ENCODE measurements at places on chromosomes 1 and 21.

DNA sequence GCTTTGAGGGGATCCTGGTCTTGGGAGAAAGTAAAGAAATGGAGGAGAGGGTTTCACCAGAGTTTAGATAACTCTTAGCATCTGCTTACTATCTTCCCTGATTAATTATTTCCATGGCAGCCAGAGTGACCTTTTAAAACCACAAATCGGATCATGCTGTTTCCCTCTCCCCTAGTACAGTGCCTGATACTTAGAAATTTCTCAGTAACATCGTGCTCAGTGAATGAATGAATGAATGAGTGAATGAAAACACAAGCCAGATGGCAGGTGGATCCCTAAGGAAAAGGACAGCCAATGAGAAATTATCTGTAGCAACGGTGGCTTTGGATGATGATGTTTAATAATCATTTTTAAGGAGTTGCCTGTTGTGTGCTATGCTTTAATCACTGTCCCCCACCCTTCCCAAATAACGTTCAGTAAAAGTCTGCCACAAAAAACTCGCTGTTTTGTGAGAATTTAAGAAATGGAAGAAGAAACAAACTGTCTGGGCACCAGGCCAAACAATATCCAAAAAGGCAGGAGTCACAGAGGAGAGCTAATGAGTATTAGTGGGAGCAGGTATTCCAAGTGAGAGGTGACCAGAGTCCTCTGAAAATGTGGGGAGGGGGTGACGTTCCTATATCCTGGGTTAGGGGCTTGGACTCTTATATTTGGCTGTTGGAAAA, 737 bp upstream of the SMAP2 start:
- no peak for DNase-seq

GRCh38 chr21:17371450-17371849, 141.4 kb upstream of the CXADR start:
- no peak for DNase-seq

GRCh38 chr1:10489291-10490055, 14.7 kb downstream of the PEX14 start:
- no peak for DNase-seq

- no peak for DNase-seq
Observed at GRCh38 chr1:26811057-26811456, 15.4 kb upstream of the ZDHHC18 start.

- no peak for DNase-seq
Observed at GRCh38 chr1:151997284-151997570, 3.6 kb upstream of the S100A10 start.

- no peak for DNase-seq
Observed at GRCh38 chr1:234600418-234601281, 9.3 kb downstream of the IRF2BP2 start.

GRCh38 chr1:94672934-94673333, 131.4 kb upstream of the F3 start:
- DNase-seq = no peak

- DNase-seq = no peak
Observed at GRCh38 chr1:11528611-11529261, 49.8 kb downstream of the DISP3 start.

- no peak for DNase-seq
Observed at GRCh38 chr1:86138746-86139145, 17.8 kb downstream of the COL24A1 start.

Measured in naive thymus-derived CD8-positive, alpha-beta T cell (primary cell).